ENCODE measurements at places on chromosomes 11 and 22. TPM values are rescaled to one million over a fixed set of nuclear protein-coding genes. Genes with fewer than 3 reads are reported as not detected.

Gene OR6A2
- not detected for total RNA-seq

DNA sequence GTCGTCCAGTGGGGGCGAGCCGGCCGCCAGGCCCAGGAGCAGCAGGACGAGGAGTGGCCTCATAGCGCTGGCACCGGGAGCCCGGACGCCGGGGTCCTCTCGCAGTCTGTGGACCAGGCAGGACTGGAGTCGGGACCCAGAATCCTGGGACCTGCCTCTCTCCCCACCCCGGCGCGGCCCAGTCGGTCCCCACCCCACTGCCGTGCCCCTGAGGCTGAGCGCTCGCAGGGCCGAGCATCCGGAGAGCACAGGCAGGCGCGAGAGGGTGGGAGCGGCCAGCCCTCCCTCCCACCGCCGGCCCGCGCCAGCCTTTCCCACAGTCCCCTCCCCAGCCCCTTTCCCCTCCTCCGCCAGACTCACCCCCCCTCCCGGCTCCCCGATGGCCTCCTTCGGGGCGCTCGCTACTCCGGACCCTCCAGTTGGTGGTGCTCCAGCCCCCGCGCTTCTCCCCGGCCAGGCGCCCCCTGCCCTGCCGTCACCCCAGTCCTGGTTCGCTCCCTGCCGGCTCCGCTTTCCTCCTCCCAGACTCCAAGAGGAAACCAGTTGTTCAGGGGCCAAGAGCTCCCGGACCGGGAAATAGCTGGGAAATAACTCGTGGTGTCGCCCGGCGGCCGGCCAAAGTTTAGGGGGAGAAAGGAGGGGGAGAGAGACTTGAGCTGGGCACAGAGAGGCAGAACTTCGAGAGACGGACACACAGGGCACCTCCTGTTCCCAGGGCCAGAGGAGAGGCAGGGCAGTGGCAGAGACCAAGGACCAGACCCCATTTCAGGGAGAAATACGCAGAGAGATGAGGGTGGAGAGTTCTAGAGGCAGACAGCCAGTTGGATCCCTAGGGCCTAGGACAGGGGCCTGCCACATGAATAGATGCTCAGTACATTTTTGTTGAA lies at the start of gene C1QTNF5:
TSS of gene C1QTNF5 (minus strand) at position 549 of the 887 bp plus-strand sequence. CDS start at position 63, 486 bp downstream.
- peak within 1 kb of the TSS; percentile 83 for H3K27ac ChIP-seq
- no peaks in the 10 kb centered on the region for H3K27me3 ChIP-seq
- no peaks in the 10 kb centered on the region for H3K4me1 ChIP-seq

- H3K4me3 ChIP-seq: no peak overlapping the region
- H3K27ac ChIP-seq: no peak overlapping the region
- H3K27me3 ChIP-seq: no peaks in the 10 kb centered on the region
- no peaks in the 10 kb centered on the region for H3K36me3 ChIP-seq
Observed at GRCh38 chr22:42655693-42656092, 6.5 kb upstream of the CYB5R3 start.

DNA sequence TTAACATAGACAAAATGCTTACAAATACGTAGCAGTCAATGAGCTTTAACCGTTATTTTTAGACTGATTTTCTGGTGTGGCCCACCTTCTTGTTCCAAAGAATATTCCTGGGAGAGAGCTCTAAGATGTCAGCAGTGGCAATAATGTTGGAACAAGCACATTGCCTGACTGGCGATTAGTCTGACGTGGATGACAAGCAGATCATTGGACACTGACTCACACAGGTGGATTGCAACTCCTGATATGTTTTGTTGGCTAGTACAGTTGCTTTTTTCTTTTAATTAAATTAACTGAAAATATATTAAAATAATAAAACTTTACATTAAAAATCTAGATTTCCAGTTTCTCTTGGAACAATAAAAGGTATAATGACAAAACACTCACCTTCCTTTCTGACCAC lies 78.0 kb downstream of the TENM4 start:
- no peaks in the 10 kb centered on the region for H3K27me3 ChIP-seq
- no peak for DNase-seq
- H3K4me1 ChIP-seq: no peaks in the 10 kb centered on the region
- H3K4me3 ChIP-seq: no peak overlapping the region
- no peaks in the 10 kb centered on the region for H3K36me3 ChIP-seq
- no peak overlapping the region for H3K27ac ChIP-seq

DNA sequence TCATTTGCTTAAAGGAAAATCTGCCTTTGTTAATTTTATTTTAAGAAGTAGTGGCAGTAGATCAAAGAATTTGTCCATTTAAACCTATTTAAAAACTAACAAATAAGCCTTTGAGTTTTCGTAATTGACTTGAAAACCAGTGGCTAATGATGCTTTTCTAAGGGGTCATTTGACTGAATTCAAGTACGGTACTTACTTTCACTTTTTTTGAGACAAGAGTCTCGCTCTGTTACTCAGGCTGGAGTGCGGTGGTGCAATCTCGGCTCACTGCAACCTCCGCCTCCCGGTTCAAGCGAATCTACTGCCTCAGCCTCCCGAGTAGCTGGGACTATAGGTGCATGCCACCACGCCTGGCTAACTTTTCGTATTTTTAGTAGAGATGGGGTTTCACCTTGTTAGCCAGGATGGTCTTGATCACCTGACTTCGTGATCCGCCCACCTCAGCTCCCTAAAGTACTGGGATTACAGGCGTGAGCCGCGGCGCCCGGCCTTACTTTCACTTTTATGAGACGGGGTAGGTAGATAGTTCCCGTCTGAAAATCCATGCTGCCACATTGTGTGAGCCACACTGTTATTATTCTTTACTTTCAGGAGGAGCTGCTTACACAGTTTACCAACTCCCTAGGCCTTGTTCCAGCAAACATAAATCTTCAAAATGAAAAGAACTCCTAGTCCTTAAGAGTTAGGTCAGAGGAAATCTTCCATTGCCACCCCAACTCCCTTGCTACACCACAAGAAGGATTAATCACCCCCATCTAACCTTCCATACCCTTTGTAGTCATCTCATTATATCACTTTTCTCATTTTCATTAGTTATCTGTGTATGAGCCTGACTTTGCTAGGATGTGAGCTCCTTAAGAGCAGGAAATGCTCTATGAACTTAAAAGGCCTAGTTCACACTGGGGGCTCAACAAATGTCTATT lies 926.6 kb upstream of the CCDC90B start:
- no peaks in the 10 kb centered on the region for H3K4me1 ChIP-seq
- H3K36me3 ChIP-seq: no peaks in the 10 kb centered on the region
- no peak overlapping the region for H3K4me3 ChIP-seq
- H3K27me3 ChIP-seq: no peaks in the 10 kb centered on the region

Gene OR5M8
- not detected for total RNA-seq

Gene MFRP
- 0.07 TPM for total RNA-seq

GRCh38 chr11:122769126-122769780 lies 69.0 kb upstream of the CRTAM start:
- no peaks in the 10 kb centered on the region for H3K27me3 ChIP-seq
- H3K36me3 ChIP-seq: no peaks in the 10 kb centered on the region
- DNase-seq: no peak
- no peak overlapping the region for H3K27ac ChIP-seq
- no peaks in the 10 kb centered on the region for H3K4me1 ChIP-seq

DNA sequence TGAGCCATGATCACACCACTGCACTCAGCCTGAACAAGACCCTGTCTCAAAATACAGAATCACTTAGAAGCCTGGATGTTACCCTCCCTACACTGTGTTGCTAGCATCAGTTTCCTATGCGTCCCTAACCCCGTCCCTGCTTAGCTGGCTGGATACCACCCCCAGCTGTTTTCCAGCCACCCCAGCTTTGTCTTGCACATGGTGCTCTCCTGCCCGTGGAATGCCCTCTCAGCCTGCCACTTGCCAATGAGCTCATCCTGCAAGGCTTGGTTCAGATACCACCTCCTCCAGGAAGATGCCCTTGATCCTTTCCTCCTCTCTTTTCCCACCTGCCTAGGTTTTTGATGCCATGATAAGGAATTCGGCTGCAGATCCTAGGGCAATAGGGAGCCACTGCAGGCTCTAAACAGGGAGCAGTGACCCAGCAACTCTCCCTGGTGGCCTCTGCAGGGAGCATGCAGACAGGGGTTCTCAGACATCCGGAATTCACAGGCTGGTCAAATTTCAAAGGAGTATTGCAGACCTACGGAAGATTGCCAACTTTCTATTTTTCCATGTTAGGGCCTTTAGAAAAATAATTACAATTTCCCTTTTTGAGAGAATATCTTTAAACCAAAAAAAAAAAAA lies 52.7 kb upstream of the WNT7B start:
- DNase-seq: peak; percentile 9
- no peak overlapping the region for H3K27ac ChIP-seq
- no peaks in the 10 kb centered on the region for H3K27me3 ChIP-seq
- H3K36me3 ChIP-seq: no peaks in the 10 kb centered on the region

- no peak overlapping the region for H3K27ac ChIP-seq
- DNase-seq: no peak
- H3K4me1 ChIP-seq: no peaks in the 10 kb centered on the region
- no peak overlapping the region for H3K4me3 ChIP-seq
- no peaks in the 10 kb centered on the region for H3K27me3 ChIP-seq
- H3K36me3 ChIP-seq: no peaks in the 10 kb centered on the region
Observed at GRCh38 chr11:36581536-36581935, 12.8 kb upstream of the IFTAP start.

DNA sequence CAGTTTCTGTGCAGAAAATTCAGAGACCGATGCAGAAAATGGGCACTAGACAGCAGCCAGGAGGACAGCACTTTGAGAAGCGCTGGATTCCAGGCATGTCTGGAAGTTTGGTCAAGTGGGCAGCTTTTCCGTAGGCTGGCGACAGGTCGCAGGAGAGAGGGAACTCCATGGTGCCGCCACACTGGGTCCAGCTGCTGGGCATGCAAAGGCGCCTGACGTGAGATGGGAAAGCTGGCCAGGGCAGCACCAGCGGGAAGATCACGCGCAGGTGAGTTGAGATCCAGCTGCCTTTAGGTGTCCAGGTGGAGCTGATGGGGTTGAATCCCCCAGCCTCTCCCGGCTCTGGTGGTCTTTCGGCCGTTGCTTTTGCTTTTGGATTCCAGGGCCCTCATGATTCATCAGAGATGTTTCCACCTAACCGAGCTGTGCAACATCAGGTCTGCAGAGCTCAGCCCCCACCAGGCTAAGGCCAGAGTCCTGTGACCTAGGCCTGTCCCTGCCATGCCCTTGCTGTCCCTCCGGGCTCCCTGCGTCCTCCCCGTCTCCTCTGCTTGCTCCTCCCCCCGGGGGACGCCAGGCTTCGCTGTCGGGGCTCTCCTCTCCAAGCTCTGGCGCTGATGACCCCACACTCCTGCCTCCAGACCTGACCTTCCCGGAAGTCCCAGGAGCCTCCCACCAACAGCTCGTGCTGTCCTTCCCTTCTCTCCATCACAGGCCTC lies 1001.7 kb downstream of the BRD1 start:
- H3K27ac ChIP-seq: no peak overlapping the region
- no peaks in the 10 kb centered on the region for H3K27me3 ChIP-seq
- H3K4me1 ChIP-seq: no peaks in the 10 kb centered on the region
- no peak overlapping the region for H3K4me3 ChIP-seq

DNA sequence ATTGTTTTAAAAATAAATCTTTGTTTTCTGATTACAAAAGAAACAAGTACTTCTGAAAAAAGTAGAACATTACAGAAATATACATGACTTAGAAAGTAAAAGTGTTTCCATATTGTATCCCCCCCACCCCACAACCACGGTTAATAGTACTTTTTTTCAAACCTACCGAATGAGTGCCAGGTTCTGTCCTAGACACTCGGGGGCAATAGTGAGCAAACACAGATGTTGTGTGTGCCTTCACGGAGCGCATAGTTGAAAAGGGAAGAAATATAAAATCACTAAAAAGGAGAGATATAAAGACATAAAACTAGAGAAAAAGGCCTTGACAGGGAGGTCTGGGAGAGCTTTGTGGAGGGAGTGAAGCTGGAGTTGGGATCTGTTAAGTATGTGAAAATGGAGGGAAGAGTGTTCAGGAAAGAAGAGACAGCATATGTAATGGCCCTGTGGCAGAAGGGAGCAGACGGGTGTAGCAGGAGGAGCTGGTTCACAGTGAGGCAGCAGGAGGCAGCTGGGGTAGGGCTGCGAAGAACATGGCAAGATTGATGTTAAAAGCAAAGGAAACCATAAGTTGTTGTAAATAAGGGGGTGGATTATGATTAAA lies 42.1 kb upstream of the ALX4 start:
- DNase-seq: no peak
- H3K36me3 ChIP-seq: no peaks in the 10 kb centered on the region
- H3K4me3 ChIP-seq: no peak overlapping the region
- H3K4me1 ChIP-seq: no peaks in the 10 kb centered on the region
- no peak overlapping the region for H3K27ac ChIP-seq

GRCh38 chr11:68903288-68904247 lies at the start of the genes IGHMBP2 and MRPL21:
IGHMBP2 (plus strand) TSS chr11:68903891; CDS start chr11:68903953, 62 bp downstream.
MRPL21 (minus strand) TSS chr11:68903832; CDS start chr11:68903810, 22 bp downstream.
- H3K4me3 ChIP-seq: peak within 1 kb of the TSS; percentile 79
- DNase-seq: peak; percentile 85
- peaks cover 13% of the 10 kb centered on the region for H3K4me1 ChIP-seq
- H3K27me3 ChIP-seq: no peaks in the 10 kb centered on the region

DNA sequence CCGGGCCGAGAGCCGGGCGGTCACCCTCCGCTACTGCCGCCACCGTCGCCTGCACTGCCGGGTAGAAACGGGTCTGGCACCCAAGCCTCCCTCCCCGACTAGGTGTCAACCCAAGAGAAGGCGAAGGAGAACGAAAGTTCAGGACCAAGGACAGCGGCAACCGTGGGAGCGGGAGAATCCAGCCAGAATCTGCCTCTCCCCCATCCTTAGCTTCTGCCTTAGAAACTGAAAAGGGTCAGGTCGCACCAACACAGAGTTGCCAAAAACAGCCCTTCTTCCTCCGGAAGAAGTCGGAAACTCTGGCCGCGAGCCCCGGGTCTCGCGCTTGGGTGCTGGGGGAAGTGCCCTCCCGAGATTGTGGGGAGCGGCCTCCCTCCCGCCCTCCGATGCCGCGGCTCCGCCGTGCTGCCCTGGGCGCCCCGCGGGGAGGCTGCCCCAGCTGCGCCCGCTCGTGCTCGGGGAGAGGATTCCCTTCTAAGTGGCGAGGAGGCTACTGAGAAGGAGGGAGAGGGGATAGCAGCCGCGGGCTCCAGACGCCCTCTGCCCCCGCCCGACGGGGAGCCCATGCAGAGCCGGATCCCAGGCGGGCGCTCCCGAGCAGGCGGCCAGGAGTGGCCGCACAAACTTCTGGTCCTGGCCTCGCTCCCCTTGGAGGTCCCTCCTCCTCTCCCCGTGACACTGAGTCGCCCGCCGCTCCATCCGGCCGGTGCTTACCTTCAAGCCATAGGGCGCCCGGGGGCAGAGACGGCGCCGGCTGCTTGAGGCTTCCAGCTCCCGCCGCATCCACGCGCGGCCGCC lies 637 bp downstream of the DRD2 start:
- DNase-seq: peak; percentile 71
- H3K27ac ChIP-seq: no peak overlapping the region
- no peaks in the 10 kb centered on the region for H3K4me1 ChIP-seq
- H3K4me3 ChIP-seq: peak overlapping the region; percentile 13
- peaks cover 4% of the 10 kb centered on the region for H3K27me3 ChIP-seq

Gene NPTXR
- 17.4 TPM for total RNA-seq

GRCh38 chr22:48080316-48081165 lies 1318.1 kb downstream of the TBC1D22A start:
- no peaks in the 10 kb centered on the region for H3K27me3 ChIP-seq
- H3K4me3 ChIP-seq: no peak overlapping the region
- no peak overlapping the region for H3K27ac ChIP-seq

Gene KCNK4
- total RNA-seq: 0.61 TPM

Gene VPS51
- 118 TPM for total RNA-seq

GRCh38 chr22:24422102-24422665 lies 5.2 kb upstream of the ADORA2A start:
- H3K36me3 ChIP-seq: no peaks in the 10 kb centered on the region
- DNase-seq: no peak
- H3K27me3 ChIP-seq: no peaks in the 10 kb centered on the region
- peaks cover 8% of the 10 kb centered on the region for H3K4me1 ChIP-seq
- H3K4me3 ChIP-seq: no peak overlapping the region

Data from uterus (tissue), 4 donors.